GM13976 (cell line): ENCODE measurements at places on chromosomes 5 and 9.

GRCh38 chr5:39720136-39720535 lies 295.4 kb upstream of the DAB2 start:
- no peak for DNase-seq

DNA sequence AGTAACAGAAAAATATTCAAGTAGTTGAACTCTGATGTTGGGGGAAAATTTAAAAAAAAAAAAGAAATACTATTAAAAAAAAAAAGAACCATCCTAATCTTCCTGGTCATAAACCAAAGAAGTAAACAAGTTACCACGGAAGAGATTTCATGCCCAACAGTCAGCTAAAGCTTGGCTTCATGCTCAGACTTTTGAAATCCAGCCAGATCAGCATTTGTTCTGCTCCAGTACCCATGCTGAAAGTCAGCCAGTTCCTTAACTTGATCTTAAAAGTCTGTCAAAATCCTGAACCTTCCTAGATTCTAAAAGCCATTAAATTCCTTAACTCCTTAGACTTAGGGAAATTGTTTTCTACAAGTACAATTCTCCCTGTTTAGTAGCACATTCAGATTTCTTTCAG lies 908.7 kb upstream of the CDH9 start:
- no peak for DNase-seq

DNA sequence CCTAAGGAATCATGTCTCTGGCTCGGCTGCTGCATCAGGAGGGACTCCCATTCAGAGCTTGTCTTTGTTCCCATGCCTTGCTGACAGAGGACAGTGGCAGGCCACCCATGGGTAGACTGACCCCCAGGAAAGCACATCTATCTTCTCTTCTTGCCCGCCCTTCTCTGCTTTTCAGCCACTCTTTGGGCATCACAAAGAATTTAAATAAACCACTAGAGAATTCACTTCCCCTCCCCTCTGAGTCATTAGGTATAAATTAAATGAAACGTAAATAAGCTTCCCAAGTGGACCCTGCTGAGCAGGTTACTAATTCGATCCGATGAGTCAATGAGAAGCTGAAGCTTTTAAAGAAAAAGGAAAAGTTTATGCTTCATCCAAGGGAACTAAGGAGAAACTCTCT lies 97.0 kb downstream of the DRD1 start:
- no peak for DNase-seq

DNA sequence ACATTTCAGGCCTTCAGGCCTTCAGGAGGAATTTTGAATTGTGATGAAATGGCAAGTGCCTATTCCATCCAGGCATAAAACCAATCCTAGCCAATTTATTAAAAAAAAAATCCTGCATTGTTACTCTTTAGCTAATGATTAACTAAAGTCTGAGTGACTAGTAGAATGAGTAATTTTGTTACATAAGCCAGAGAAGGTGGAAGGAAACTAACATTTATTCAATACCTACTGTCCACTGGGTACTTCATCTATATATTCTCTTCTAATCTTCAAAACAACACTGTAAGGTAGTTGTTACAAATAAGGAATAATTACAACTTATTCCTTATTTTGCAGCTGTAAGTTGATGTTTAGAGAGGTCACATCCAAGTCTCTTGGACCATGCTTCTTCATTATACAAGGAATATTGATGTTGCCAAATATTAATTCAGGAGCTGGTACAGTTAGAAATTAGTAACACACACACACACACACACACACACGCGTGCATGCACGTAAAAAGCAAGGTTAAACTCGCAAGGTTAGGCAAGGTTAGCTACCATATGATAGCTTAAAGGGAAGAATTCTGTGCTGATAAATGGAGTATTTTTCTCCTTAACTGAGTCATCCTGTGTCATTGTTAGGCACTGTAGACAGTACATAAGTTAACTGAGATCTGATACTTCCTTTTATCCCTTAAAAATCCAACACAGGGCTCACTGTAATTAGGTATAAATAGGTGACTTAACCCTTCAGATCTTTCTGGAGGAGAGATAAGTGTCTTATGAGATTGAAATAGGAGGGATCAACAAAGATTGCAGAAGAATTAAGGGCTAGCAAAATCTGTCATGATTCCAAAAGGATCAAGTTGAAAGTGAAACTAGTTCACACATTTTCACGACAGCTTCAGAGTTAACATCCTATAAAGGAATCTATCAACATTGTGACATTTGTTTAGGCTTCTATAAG lies 596.9 kb downstream of the PDE4D start:
- no peak for DNase-seq

- no peak for DNase-seq
These were observed 6.1 kb downstream of the GPSM1 start for GRCh38 chr9:136333486-136333885.

GRCh38 chr9:72300873-72301272 lies 64.1 kb downstream of the ZFAND5 start:
- DNase-seq, result no peak

DNA sequence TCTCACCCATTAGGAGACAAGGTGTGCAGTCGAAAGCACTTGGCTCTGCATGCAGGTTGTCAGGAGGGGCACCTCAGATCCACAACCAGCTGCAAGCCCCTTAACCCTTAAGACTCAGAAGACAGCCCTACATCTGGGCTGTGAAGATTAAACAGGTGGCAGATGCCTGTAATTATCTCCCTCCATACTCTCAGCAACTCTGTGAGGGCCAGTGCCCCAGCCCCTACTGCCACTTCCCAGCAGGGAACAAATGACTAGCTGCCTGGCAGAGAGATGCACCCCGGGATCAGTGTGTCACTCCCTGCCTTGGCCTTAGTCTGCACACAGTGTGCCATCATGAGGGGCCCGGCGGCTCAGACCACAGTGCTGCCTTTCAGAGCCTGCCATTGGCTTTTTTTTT lies 42.0 kb downstream of the CRB2 start:
- no peak for DNase-seq

- no peak for DNase-seq
These were observed 308.0 kb downstream of the DOCK8 start for GRCh38 chr9:522658-523057.

GRCh38 chr5:58680503-58680902 lies 97.6 kb downstream of the RAB3C start:
- no peak for DNase-seq

DNA sequence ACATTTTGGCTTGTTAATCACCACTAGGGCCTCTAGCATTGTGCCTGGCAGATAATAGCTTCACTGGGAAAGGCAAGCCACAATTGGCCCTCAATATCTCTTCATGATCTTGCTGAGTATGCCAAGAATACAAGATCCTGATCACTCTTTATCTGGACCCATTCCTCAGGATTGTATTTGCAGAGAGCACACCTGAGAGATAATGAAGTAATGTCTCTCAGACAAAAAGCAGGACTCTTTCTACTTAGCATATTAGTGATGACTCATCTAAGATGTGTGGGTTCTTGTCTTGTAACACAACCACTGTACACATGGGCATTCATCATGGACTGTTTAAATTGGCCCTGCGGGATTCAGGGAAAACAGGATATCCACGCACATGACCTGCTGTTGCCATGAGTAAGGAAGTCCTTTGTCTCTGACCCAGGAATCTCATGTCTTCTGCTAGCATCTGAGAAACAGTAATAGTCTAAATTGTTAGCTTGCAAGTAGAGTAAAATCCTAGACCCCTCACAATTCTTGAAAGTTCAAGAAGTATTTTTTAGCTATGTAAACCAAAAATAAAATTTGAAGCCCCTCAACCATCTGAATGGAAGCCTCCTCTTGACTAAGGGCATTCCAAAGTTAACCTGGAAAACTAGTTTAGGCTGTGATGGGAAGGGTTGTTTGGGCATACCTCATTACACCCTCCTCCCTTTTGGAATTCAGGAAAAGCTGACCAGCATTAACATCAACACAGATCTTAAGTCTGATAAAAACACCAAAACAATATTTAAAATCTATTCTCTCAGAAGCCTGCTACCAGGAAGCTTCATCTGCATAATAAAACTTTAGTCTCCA lies 28.0 kb upstream of the NFIL3 start:
- no peak for DNase-seq

DNA sequence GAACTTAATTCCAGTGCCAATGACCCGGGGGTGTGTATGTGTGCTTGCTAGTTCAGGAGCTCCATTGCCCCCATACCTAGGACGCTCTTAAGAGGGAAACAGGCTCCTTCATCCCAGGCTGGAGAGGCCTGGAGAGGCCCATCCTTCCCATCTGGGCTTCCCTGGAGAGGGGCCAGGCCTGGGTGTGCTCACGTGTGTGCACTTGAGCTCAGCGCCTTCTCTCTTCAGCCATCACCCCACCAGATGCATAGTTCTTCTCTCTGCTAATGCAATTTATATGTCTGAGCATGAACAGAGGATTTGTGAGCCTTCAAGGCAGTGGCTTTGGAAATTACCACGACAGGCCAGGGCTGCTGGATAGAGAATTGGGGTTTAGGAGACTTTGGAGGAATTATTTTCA lies 48.6 kb upstream of the SHB start:
- no peak for DNase-seq

DNA sequence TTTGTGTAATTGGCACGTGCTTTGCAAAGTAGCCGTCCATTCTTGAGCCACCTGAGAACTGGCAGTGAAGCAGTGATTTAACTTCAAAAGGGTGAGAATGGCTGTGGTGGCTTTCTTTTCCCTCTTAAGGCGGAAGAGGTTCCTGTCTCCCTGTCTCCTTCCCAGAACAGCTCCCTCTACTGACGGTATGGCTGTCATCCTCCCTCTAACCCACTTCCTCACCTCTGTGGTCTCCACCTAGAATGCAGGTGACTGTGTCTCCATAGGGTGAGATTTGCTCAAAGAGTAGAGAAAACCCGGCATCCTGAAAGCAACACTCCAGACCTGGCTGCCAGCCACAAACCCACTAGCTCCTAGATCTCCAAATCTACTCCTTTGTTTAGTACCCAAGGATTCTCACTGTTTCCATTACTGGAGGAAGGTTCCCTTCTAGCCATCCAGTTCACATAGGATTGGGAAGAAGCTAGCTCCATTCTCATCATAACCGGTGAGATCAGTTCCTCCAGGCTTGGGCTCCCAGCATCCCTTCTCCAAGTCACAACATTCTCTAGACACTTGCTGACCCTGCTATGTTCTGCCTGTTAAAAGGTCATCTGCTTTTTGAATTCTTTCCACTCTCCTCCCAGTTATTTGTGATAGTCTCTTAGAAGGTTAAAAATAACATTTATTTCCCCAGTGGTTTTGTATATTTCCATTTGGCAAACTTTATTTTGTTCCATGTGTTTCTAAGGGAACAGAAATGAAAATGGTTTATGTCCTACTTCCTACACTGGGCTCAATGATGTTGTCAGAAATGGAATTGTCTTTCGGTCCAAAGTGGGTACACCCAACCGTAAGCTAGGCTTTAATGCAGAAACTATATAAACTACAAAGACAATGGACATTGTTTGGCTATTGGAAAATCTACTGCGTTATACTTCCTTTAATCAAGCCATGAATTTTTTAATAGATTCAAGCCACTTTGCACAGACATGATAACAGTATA lies 269.4 kb downstream of the CWC27 start:
- no peak for DNase-seq

- no peak for DNase-seq
These were observed 77.1 kb upstream of the IQGAP2 start for GRCh38 chr5:76325876-76326491.

- no peak for DNase-seq
These were observed 128.5 kb upstream of the VLDLR start for GRCh38 chr9:2493109-2493508.

DNA sequence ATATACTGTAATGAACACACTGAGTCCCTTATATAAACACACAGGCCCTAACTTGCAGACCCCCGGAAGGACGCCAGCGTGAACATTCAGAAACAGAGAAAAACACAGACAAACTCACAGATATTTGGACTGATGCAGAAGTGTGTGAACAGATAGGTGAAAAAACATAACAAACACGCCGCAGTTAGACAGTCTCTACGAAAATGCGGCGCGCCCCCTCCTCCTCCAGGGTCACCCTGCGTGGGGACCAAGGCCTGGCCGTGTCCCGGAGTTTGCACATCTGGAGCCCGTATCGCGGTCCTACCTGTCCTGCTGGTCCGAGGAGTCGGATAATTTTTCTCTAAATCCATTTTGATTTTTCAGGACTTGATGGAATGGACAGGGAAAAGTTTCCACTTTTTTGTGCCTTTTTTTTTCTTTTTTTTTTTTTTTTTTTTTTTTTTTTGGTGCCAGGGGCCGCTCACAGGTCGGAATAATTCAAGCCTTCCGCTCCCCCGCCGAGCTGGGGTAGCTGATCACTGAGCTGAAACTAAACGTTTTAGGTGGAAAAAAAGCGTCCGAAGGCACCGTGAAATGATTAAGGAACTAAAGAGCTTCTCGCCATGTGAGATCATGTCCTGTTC lies at the start of gene PAX5:
Gene PAX5, minus strand, starts transcription at position 587 of the 623 bp plus-strand sequence. Its CDS starts 237 bp downstream, at position 350.
- DNase-seq, result no peak

DNA sequence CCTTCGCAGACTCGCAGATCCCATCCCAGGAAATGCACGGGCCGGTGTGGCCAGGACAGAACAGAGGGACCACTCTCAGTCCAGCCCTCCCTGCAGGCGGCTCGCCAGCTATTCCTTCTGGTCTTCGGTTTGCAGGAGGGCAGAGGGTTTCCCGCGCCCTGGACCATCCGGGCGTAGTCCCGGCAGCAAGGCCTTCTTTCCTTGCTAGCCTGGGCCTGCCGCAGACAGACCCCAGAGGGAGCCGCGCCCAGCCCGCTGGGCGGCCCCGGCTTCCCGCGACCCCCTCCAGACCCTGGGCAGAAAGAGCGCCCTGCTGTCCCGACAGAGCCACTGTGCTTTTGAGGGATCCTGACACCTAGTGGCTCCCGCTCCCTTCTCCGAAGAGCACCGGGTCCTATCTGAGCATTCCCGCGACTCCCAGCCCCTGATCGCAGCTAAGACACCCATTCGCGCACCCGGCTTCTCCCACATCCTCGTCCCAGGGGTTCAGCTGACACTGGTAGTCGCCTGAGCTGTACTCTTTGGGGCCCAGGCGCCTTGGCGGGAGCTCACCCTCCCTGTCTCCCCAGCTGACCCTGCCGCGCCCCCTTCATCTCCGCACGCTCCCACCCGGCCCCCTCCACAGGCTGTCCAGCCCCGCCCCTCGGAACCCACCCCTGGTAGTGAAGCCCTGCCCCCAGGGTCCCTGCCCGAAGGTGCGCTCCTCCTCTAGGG lies 1.1 kb downstream of the CFAP90 start:
- DNase-seq, result no peak

- DNase-seq, result no peak
These were observed 40.1 kb downstream of the PRRT1B start for GRCh38 chr9:131585375-131585774.

GRCh38 chr9:83290692-83291091 lies 227.8 kb upstream of the RASEF start:
- DNase-seq, result no peak

GRCh38 chr9:69386651-69387050 lies 61.6 kb downstream of the ENTREP1 start:
- DNase-seq, result no peak

DNA sequence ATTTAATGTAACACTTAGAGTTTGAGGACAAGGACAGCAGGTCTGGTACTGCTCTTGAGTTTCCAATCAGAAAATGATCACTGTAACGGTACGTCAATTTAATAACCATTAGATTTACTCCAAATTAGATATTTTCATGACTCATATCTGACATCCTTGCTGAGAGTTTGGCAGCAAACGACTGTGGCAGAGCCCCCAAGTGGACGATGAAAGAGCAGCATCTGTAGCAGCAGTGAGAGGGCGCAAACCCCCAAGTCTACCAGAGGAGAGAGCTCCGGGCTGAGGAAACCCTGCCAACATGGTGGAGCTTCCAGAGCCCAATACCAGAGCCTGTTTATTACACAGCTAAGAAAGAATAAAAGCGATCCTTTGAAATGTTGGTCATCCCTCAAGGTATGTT lies 73.2 kb upstream of the EPB41L4A start:
- peak; percentile 40 for DNase-seq

GRCh38 chr5:179668391-179668790 lies 12.4 kb downstream of the CBY3 start:
- DNase-seq, result peak; percentile 49
